ENCODE measurements at places on chromosomes 5 and 9.

DNA sequence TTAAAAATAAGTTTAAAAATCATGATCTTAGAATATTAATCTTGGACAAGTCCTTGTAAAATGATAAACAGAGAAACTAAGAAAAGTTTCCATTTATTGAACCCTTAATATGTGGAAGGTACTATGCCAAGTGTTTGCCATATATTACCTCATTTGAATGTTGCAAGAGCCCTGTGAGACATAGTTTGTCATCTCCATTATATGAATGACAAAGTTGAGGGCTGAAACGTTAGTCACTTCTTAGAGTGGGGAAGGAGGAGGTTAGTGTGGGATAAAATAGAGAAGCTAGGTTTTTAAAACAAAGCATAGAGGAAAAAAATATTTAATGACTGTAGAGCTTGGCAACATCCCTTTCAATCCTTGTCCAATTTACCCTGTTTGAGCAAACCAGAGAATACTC, 2.0 kb downstream of the TNC start:
- DNase-seq, result peak; percentile 72

GRCh38 chr9:4096121-4096520, 203.7 kb downstream of the GLIS3 start:
- no peak for DNase-seq

GRCh38 chr9:119026120-119026519, 343.1 kb downstream of the BRINP1 start:
- DNase-seq, result no peak

DNA sequence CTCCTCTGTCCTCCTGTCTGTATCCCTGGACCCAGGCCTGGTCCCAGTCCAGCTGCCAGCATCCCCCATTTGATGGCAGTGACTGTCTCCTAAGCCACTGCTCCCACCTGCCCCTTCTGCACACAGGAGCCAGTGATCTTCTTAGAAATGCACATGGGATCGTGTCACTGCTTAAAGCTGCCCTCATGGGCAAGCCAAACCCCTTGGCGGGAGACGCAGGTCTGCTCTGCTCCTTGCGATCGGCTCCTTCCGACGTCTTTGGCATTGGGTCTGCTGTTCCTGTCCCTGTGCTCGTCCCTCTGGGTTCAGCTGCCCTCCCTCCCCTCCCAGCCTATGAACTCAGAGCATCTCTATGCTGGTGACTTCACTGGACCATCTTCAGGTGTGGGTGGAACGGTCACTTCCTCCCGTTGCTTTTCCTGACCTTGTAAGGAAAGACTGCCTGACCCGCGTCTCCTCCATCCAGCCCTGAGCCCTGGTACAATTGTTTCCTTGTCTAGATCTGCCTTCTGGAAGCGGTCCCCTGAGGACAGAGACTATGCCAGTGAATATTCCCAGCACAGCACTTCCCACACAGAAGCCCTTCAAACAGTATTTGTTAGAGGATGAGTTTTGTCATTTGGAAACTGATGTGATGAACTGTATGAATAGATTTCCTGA, 116.5 kb downstream of the ZNF354C start:
- DNase-seq, result no peak

DNA sequence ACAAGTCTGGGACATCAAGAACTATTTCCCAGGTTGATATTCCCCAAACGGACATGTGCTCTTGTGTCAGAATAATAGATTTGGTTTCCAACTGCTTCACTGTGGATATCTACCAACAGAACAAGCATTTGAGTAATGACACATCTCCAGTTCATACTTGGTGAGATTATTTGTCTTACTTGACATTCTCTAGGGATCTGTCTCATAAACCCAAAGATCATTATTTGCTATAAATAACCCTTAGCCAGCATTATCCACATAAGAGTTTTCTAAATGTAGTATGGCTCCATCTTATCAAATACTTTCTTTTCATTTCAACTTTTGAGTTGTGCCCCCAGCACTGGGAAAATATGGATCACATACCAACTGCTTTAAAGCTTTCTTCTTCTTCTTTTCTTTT, 1063.9 kb upstream of the CDH18 start:
- DNase-seq, result no peak

DNA sequence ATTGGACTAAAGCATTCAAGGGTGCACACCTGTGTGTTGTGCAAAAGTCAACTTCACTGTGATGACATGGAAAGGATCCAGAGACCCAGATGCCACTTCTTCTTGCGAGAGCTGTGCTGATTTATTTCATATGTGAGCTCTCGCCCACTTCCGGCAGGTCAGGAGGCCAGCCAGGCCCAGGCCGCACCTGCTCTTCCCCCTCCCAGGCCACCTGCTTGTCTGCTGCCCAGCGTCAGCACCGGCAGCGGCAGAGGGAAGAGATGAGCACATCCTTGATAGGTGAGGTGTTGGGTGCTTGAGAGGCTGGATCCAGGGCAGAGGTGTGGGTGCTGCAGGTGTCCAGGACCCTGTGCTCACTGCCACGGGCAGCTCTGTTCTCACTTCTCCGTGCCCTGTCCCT, 242.9 kb downstream of the FANCC start:
- DNase-seq, result no peak

GRCh38 chr9:70498866-70499265, 84.4 kb upstream of the KLF9 start:
- DNase-seq, result no peak

GRCh38 chr5:165521816-165522610, 2016.6 kb downstream of the MAT2B start:
- DNase-seq, result no peak

DNA sequence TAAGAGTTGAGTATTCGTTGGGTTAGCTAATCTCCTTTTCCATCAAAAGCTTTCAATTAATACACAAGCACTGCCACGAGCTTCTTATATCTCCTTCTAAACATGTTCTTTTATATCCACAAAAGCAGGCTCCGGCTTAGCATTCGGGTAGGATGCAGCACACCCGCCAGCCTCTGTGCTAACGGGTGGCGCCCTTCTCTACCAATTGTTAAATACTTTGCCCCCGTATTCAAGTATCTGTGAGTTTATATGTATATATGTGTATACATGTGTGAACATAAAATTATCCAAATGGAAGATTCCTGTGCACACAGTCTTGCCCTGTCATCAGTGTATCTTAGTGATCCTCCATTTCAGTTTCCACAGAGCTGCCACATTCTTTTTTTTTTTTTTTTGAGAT, 27.8 kb downstream of the BNIP1 start:
- no peak for DNase-seq

DNA sequence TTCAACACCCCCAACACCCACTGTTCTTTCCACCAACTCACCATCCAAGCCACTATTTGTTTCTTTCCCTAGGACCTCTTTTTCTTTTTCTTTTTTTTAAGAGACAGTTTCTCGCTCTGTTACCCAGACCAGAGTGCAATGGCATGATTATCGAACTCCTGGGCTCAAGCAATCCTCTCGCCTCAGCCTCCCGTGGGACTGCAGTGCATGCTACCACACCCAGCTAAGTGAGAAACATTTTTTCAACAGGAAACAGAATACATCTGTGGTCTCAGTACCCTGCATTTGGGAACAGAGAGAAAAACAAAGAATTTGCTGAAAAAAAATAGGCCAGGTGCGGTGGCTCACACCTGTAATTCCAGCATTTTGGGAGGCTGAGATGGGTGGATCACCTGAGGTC, 24.6 kb downstream of the B4GALT1 start:
- DNase-seq, result no peak

GRCh38 chr9:137723783-137724445, 105.1 kb downstream of the EHMT1 start:
- DNase-seq, result no peak

DNA sequence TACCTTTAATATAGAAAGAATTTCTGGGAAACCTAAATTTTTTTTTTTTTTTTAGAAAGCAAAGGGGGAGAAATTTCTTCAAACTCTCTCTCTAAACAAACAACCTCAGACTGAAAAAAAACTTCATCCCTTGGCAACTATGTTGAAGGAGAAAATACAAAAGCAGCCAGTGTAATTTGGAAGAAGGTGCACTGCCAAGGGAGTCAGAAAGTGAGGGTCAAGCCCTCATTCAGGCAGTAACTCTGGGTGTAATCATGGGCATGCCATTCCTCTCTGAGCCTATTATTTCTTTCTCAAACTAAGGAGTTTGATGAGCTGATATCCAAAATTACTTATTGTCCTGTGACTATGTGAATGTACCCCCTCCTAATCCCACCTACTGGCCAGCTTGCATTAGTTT, 203.1 kb downstream of the BRINP1 start:
- DNase-seq, result no peak

DNA sequence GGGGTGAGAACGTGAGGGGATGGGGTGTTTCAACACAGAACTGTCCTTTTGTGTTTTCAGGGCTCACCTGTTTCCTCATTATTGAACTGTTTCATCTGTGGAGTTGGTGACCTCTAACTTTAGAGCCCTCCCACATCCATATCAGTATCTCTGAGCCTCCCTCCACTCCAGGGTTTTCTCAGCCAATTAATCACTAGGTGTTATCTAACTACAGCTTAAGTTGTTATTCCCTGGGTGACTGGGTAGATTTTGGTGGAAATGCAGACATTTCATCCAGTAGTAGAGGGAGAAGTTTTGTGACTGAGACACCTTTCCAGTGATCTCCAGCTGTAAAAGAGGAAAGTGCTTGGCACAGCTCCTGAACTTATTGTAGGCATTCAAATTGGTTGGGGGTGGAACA, 23.7 kb downstream of the PPP3R2 start:
- DNase-seq, result no peak

GRCh38 chr9:99352826-99353225, 130.7 kb downstream of the SEC61B start:
- no peak for DNase-seq

GRCh38 chr9:124206391-124206790, 51.4 kb upstream of the NEK6 start:
- no peak for DNase-seq

GRCh38 chr9:90504486-90504885, 138.1 kb downstream of the DIRAS2 start:
- no peak for DNase-seq

GRCh38 chr9:13467157-13467556, 187.7 kb upstream of the MPDZ start:
- DNase-seq, result no peak

DNA sequence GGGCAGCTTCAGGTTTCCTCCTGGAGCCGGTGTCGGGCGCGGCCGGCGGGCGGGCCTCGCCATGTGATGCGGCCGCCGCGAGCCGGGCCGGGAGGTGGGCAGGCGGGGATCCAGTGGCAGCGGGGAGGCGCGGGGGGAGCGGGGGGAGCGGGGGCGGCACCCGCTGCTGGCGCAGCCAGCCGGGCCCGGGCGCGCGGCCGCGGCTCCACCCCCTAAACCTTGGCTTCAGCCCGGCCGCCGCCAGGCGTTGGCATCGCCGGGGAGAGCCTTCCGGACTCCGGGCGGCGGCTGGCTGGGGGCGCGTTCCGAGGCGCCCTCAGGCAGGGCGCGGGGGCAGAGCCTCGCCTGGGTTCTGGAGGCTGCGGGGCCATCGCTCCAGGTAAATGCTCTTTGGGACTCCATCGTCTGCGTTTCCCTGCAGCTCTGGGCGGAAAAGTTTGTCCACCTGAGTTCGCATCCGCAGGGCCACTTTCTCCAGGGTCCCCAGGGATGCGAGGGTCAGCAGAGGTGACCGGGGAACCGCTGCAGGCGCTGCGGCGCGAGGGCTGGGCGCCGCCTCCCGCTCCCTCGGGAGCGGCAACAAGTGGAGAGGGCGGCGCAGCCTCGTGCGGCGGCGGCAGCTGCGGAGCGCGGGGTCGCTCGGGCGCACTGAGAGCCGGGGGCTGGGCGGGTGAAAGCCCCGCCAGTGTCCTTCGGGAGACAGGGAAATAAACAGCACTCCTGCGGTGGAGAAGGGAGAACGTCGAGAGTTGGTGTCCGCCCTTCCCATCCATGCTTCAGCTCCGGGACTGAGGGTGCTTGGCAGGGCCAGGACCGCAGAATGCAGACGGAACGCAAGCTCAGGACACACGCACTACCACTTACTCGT, at the start of gene ARHGEF28:
TSS of gene ARHGEF28 (plus strand) at position 253 of the 868 bp plus-strand sequence. CDS start 58,656 bp downstream, outside the sequence.
- DNase-seq, result peak; percentile 72

- DNase-seq, result no peak
These were observed 12.4 kb upstream of the CRB2 start for GRCh38 chr9:123343443-123344191.

DNA sequence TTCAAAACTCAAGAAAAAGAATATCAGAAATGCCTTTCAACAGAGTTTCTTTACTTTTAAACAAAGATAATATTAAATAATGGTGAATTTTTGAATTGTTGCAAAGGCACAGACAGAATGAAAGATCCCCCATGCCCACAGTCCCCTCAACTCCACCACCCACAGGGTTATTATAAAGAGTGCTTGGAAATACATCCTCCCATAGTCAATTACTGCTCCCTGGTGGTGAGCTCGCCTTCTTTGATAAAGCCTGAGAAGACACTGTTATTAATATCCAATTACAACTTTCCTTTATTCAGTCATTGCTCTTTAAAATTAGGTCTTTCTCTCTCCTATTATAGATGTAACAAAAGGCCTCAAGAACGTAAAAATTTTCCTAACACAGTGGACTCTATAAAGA, 490.2 kb upstream of the RORB start:
- DNase-seq, result no peak

DNA sequence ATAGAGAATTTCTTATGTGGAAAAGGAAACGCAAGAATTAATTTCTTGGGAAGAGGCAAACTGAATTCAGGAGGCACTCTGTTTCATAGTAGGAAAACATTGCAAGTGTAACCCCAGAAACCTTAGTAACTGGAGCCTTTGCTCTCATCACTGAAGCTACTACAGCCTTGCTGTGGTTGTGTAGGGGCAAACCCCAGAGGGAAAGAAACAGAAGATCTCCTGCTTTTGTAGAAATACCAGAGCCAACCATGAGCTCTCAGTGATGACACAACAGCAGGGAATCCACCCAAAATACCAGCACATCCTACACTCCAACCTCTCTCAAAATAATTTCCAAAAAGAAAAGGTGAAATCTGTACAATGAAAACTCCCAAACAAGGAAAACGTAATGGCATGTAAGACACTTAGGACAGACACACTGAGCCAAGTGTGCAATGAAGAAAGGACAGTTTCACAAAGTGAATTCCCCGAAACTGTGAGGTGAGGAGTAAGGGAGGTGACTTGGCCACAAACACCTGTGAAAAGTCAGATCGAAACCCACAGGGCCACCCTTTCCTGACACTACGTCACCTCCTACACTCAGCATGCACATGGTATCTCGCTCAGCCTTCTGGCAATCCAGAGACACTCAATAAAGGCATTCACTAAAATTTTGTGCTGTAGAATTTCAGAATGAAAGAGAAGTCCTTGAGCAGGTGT, 8.5 kb upstream of the ACSL6 start:
- no peak for DNase-seq

DNA sequence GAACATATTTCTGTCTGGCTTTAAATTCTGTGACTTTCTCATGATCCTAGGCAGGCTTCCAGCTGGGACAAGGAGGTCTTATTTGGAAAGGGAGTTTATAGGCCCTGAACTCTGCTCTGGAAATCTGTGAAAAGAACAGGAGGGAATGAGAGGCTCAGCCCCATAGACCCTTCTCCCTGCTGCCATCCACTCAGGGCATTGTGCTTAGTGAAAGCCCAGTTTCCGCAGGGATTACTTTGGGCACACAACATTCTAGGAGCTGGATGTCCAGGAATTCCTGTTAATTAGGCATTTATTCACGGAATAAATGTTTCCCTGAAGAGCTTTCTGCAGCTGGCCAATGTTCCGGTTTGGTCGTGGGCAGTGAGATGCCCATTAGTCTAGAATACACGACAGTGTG, 32.7 kb upstream of the COL15A1 start:
- DNase-seq, result no peak
